Esophagus squamous epithelium (tissue), 5 donors: ENCODE measurements at places on chromosomes 7 and 10. TPM values are rescaled to one million over a fixed set of nuclear protein-coding genes. Genes with fewer than 3 reads are reported as not detected.

DNA sequence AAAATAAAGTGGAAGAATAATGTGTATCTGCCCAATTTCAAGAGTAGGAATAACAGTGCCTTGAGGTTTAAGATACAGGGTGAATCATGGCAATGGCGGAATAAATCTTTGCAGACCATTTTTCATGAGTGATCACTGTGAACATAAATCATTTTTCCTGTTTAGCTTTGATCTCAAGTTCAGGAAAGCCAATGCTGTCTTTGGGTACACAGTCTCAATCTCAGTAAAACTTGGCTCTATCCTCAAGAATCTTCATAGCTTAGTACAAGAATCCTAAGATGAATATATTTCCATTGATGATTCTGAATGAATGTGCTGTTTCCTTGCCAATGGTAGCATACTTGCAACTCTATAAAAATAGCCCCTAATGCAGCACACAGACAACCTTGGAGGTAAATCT, 6.8 kb downstream of the NAMPT start:
- H3K4me1 ChIP-seq, result peaks cover 5% of the 10 kb centered on the region
- H3K4me3 ChIP-seq, result no peak overlapping the region
- H3K27me3 ChIP-seq, result no peaks in the 10 kb centered on the region

DNA sequence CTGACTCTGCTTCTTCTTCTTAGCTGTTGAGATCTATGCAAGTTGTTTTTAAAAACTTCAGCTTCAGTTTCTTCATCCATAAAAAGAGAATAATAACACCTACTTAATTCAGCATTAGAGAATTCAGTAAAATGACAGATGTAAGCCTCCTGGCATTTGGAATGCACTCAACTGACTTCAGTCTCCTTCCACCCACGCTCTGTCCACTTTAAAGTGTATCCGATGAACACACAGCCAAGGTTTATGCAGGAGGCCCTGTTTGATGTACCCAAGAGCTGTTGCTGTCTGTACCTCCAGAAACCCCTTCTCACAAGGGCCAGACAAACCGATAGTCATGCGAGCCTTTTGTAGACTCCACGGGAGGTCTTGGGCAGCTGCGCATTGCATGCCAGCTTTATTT, 27.1 kb upstream of the SLC35B4 start:
- no peaks in the 10 kb centered on the region for H3K4me1 ChIP-seq
- H3K27me3 ChIP-seq, result no peaks in the 10 kb centered on the region
- no peaks in the 10 kb centered on the region for H3K36me3 ChIP-seq
- H3K27ac ChIP-seq, result no peak overlapping the region
- no peak for DNase-seq

- H3K27ac ChIP-seq, result no peak overlapping the region
- H3K27me3 ChIP-seq, result no peaks in the 10 kb centered on the region
- H3K4me3 ChIP-seq, result no peak overlapping the region
- DNase-seq, result no peak
- H3K4me1 ChIP-seq, result peaks cover 12% of the 10 kb centered on the region
These were observed 109.6 kb downstream of the MACC1 start for GRCh38 chr7:20107582-20107981.

GRCh38 chr7:117805241-117805640, 68.0 kb downstream of the CTTNBP2 start:
- no peaks in the 10 kb centered on the region for H3K27me3 ChIP-seq
- H3K27ac ChIP-seq, result no peak overlapping the region
- peaks cover 10% of the 10 kb centered on the region for H3K4me1 ChIP-seq
- no peak for DNase-seq

DNA sequence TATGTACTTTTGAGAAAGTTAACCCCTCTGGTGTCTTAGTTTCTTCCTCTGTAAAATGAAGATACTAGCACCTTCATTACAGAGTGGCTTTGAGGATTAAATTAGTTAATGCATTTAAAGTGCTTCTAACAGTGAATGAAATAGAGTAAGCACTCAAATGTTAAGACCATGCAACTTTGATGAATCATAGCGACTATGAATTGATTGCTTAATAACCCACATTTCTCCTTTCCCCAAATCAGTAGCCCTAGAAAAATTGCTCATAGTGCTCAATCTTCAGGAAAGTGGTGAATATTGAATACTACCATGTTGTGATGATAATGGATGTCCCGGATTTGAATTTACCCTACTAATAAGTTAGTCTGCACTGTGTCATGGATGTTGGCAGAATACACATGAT, 48.1 kb downstream of the CD36 start:
- no peaks in the 10 kb centered on the region for H3K27me3 ChIP-seq
- H3K36me3 ChIP-seq, result no peaks in the 10 kb centered on the region
- no peak for DNase-seq

The FAM241B gene
- 1.2 TPM for total RNA-seq

DNA sequence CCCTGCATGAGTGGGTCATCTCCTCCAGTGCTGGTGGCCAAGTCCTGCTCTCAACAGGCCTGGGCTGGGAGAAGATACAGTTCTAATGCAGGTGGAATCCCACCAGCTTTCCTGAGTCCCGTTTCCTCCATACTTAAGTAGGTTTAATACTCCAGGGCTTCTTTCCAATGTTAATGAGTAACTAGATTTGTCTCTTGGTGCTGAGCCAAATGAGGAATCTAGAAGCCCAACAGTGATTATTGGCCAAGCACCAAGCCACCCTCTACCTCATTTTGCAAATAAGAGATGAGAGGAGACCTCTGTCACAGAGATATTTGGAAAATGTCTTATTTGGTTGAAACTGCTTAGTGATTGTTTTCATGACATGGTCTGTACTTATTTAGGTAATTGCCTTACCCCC, 37.1 kb downstream of the STARD3NL start:
- H3K4me3 ChIP-seq, result no peak overlapping the region
- no peak for DNase-seq
- no peaks in the 10 kb centered on the region for H3K36me3 ChIP-seq
- peaks cover 27% of the 10 kb centered on the region for H3K4me1 ChIP-seq
- no peaks in the 10 kb centered on the region for H3K27me3 ChIP-seq

The SAMD9L gene
- total RNA-seq, result 9.3 TPM

- no peak for DNase-seq
- no peak overlapping the region for H3K27ac ChIP-seq
- no peaks in the 10 kb centered on the region for H3K36me3 ChIP-seq
- H3K27me3 ChIP-seq, result no peaks in the 10 kb centered on the region
- H3K4me3 ChIP-seq, result no peak overlapping the region
These were observed 107.2 kb upstream of the LYZL2 start for GRCh38 chr10:30736685-30737232.

The PDZD7 gene
- 0.19 TPM for total RNA-seq

DNA sequence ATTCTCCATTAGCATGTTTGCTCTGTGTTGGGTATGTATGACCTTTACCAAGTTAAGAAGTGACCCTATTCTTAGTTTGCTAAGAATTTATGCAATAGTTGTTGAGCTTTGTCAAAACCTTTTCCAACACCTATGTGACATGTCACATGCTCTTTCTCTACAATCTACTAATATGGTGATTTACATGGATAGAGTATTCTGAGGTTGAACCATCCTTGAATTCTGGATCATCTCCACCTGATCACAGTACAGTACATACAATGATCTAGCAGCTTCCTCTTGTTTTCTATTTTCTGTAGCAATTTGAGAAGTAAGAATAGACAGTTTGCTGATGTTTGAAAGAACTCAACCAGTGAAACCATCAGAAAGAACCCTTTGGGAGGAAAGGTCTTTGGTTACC, 101.2 kb upstream of the PDGFA start:
- peaks cover 36% of the 10 kb centered on the region for H3K4me1 ChIP-seq
- no peak for DNase-seq
- H3K27ac ChIP-seq, result no peak overlapping the region

- H3K36me3 ChIP-seq, result no peaks in the 10 kb centered on the region
- no peaks in the 10 kb centered on the region for H3K27me3 ChIP-seq
- H3K27ac ChIP-seq, result no peak overlapping the region
- DNase-seq, result no peak
- H3K4me1 ChIP-seq, result no peaks in the 10 kb centered on the region
- no peak overlapping the region for H3K4me3 ChIP-seq
These were observed 17.3 kb downstream of the ANTXRL start for GRCh38 chr10:46304062-46304461.

DNA sequence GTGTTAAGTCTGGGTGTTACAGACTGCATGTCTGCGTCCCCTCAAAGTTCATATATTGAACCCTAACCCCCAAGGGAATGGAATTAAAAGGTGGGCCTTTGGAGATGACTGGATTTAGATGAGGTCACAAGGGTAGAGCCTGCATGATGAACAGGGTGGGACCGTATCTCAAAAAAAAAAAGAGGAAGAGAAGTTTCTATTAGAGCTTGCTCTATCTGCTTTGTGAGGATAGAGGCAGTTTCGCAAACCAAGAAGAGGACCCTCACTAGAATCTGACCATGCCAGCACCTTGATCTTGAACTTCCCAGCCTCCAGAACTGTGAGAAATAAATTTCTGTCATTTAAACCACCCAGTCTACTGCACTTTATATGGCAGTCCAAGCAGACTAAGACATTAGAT, 1.4 kb downstream of the KIN start:
- no peak for DNase-seq
- H3K27me3 ChIP-seq, result no peaks in the 10 kb centered on the region
- H3K4me1 ChIP-seq, result peaks cover 17% of the 10 kb centered on the region
- H3K27ac ChIP-seq, result no peak overlapping the region

DNA sequence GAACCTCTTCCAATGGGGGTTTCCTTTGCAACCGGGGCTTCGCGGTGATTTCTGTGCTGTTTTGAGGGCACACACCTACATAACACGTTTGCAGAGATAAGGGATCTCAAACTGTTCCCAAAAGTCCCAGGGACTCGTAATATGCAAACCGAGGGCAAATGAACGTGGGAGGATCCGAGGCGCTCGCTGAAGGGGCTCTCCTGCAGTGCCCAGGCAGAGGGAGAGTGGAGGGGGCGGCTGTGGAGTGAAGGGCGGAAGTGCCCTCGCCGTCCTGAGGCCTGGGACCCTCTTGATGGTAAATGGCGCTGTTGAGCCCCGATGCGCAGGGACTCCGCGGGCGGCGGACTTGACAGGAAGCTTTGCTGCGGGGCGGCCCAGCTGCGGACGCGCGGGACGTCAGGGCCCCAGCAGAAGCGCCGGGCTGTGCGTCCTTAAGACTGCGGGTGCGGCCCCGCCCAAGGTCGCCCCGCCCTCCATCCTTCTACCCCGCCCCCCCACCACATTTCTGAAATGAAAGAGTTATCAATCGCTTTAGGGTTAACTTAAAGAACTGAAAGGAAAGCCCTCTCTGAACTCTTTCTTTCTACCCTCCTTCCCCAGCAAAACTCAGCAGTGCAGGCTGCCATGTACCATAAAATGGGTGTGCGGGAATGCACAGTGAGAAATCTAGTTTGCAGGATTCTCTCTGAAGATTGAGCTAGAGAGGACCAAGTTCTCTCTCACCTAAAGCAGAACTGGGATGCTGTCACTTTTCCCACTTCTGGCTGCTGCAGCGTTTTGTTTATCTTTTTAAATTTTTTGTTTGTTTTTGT, 151.8 kb upstream of the YAE1 start:
- H3K27ac ChIP-seq, result peak overlapping the region; percentile 13
- H3K4me1 ChIP-seq, result peaks cover 11% of the 10 kb centered on the region
- no peak for DNase-seq

DNA sequence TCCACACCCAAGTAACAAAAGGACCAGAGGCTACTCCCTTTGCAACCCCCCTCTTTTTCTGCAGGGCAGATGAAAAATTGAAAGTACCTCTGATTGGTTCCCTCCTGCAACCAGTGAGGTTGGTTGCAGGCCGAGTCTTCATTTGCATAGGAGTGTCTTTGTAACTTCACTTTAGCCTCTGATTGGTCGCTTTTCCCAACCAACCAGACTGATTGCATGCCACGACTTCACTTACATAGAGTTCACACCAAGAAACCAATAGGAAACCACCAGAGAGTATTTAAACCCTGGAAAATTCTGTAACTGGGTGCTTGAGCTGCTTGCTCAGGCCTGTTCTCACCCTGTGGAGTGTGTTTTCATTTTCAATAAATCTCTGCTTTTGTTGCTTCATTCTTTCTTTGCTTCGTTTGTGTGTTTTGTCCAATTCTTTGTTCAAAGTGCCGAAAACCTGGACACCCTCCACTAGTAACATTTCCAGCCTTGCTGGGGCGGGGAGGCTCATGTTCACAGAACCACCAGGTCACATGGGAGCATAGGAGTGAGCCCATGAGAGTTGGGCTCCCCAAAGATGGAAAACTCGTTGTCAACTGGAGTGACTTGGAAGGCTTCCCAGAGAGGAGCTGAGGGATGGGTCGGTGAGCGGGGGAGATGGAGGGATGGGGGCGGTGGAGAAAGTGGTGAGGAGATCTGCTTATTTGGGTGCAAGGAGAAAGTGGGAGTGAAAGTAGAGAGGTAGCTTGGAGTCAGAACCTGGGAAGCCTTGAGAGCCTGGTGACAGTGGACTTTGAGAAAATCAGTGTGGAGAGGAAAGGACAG, 223.6 kb downstream of the GFRA1 start:
- no peak overlapping the region for H3K27ac ChIP-seq
- no peaks in the 10 kb centered on the region for H3K27me3 ChIP-seq
- no peaks in the 10 kb centered on the region for H3K36me3 ChIP-seq

GRCh38 chr7:47484923-47485639, 96.8 kb downstream of the TNS3 start:
- DNase-seq, result no peak
- H3K36me3 ChIP-seq, result no peaks in the 10 kb centered on the region
- H3K27ac ChIP-seq, result no peak overlapping the region
- H3K27me3 ChIP-seq, result no peaks in the 10 kb centered on the region
- peaks cover 3% of the 10 kb centered on the region for H3K4me1 ChIP-seq

GRCh38 chr10:117365612-117366011, 9.6 kb downstream of the PDZD8 start:
- no peak overlapping the region for H3K4me3 ChIP-seq
- no peaks in the 10 kb centered on the region for H3K36me3 ChIP-seq
- peak overlapping the region; percentile 33 for H3K27ac ChIP-seq
- H3K4me1 ChIP-seq, result peaks cover 34% of the 10 kb centered on the region
- no peaks in the 10 kb centered on the region for H3K27me3 ChIP-seq

The OR13A1 gene
- 1.5 TPM for total RNA-seq

The STEAP1B gene
- total RNA-seq, result 0.95 TPM

The CCDC146 gene
- 5.7 TPM for total RNA-seq

The AGAP9 gene
- 0.94 TPM for total RNA-seq

DNA sequence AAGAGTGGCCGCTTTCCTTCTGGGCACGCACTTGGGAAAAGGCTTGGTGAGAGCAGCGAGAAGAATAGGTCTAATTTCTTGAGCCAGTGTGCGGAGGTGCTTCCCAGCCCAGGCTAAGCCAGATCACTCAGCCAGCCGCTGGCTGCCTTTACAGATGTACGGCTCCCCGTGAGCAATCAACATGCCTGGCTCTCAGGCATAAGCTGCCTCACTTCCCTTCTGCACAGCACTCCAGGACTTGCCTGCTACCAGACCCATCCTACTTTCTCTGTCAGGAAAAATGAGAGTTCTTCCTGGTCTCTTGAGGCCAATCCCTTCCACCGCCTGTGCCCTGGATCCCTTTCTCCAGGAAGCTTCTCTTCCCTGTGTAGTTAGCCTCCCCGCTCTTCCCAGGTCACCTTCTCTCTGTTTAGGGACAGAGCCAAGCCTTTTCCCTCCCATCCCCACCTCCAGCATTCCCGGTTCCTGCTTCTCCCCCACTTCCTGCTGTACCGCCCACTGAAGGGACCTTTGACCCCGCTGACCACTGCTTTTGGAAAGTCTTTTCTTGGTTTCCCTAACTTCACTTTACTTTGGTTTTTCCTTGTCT, 1.1 kb upstream of the ACTR3C start:
- no peaks in the 10 kb centered on the region for H3K27me3 ChIP-seq
- H3K4me1 ChIP-seq, result peaks cover 17% of the 10 kb centered on the region
- H3K27ac ChIP-seq, result peak overlapping the region; percentile 96
- H3K36me3 ChIP-seq, result peaks cover 39% of the 10 kb centered on the region
